Epithelial cell of esophagus (primary cell): ENCODE measurements at places on chromosomes 7 and 10.
A peak's percentile ranks its signal among the peaks of the same experiment; 100 is the strongest.

DNA sequence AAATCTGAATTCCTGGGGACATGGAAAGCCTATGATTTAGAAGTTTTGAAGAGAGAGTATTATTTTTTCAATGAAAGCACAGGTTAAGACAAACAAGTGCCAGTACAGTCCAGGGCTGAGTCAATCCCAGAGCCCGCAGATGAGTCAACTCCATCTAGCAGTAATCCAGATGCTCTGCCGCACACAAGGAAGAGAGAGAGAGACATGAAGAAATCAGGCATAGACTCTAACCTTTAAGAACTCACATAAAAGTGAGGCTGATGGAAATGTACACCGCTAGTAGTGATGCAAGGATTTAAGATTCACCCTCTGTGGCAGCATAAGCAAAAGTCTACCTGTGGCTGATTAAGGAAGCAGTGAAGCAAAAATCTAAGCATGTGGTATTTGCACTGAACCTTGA is 651.5 kb downstream of the TNS3 start:
- DNase-seq, result peak; percentile 95

GRCh38 chr7:37104822-37105518 is 343.7 kb downstream of the ELMO1 start:
- no peak for DNase-seq

DNA sequence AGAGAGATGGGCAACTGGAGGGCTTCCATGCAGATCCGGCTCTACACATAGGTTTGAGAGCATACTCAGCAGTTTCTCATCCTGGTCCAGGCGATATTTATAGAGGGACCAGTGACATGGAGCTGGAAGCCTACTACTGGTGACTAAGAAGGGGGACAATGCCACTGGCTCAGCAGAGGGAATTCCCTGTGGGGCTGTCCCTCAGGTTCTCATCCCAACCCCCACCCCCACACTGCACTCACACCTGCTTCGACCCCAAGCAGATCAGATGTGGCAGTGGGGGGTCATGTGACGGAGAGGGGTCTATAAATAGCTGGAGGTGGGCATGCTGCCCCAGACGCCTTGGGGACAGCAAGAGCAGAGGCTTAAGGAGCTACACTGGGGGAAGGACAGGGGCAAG is at the start of gene CLCN1:
Gene CLCN1 (plus strand): TSS at position 336 of the 400 bp plus-strand sequence. CDS start 102 bp downstream, outside the sequence.
- DNase-seq, result no peak

DNA sequence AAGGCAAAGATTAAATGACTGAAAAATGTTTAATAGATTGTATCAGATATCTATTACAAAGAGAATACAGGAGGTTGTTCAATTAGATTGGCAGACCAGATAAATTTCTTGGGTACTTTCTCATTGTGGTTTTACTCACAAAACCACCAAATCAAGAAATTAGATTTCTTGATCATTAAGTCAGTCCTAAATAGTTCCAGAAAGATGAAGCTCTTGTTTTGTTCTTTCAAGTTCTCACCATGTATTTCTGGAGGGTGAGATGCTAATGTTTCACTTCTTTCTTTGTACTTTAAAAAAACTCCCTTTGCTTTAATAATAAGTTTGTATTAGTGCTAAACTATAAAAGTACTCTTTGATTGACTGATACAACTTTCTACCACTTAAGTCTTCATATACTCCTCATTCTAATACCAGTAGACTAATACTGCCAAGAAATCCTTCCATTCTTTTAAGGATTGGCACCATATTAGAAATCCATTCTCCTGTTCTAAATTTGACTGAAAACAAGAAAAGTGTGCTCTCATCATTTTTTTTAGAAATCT is 69.4 kb downstream of the RNF133 start:
- DNase-seq, result no peak

GRCh38 chr10:132058111-132058745 is 7.5 kb upstream of the JAKMIP3 start:
- no peak for DNase-seq

DNA sequence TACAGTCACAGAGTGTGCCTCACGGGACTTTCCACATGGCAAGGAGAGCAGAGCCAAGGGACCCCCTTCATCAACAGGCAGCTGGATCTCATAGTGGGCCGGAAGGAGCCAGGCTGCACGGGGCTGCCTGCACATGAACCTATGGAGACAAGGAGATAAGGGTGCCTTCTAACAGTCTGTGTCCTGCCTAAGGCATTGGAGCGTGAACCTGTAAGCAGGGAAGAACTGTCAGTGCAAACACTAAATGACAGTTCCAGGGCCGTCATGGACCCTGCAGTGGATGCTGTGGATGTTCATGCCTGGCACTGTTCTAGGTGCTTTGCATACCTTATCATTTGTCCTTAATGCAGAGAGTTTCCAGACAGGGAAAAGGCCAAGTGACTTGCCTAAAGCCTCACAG is 85.9 kb downstream of the WIPF3 start:
- DNase-seq, result no peak

DNA sequence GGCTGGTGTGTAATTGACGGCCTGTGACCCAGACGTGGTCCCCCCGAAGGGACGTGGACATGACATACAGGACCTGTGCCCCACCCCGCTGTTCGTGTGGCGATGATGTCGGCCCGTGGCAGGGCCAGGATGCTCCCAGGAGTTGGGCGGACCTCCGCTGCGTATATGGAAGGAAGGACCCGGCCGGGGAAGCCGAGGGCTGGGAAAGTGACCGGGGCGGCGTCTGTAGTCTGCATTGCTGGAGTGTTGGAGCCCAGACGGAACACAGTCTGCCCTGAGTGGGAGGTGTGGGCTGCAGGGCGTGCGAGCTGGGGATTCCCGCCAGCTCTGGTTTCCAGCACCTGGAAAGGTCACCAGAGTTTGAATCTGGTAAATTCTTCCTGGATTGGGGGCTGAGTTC is 45.0 kb upstream of the FOXL3 start:
- no peak for DNase-seq

GRCh38 chr7:140230516-140230860 is 53.7 kb upstream of the KDM7A start:
- DNase-seq, result peak; percentile 35

DNA sequence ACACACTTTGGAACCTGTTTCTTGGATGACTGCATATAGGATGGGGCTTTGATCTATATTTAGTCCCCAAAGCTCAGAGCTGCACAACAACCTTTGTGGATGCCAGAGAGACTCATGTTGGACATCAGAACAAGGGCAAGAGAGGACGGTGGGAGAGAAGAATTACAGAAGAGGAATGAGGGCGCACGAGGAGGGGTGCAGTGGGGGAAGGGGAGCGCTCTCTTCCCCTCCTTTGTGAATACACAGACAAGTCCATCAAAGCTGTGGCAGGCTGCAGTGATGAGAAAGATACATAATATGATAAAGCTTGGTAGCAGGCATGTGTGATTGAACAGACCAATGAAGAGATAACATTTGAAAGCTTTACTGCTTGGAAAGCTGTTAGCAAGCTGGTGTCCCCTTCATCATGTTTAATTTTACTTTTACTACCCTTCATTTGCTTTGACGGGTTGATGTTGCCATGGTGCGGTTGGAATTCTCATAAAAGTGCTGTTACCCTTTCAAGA is 857.8 kb downstream of the KCNMA1 start:
- DNase-seq, result no peak

DNA sequence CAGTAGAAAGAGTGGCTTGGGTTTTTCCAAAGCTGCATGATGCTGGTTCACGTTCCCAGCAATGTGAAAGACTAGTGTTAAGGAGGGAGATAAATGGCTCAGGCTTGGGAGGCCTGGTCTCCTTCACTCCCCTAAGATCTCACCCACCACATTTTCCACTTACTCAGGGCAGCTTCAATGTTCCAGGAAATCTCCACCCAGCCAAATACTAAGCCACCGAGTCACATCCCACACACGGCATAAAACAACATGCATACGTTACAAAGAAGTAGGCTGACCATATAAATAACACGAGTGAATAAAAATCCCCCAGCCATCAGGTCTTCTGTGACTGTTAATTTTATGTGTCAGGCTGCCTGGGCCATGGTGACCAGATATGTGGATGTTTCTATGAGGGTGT is 303.5 kb downstream of the SFMBT2 start:
- peak; percentile 2 for DNase-seq

DNA sequence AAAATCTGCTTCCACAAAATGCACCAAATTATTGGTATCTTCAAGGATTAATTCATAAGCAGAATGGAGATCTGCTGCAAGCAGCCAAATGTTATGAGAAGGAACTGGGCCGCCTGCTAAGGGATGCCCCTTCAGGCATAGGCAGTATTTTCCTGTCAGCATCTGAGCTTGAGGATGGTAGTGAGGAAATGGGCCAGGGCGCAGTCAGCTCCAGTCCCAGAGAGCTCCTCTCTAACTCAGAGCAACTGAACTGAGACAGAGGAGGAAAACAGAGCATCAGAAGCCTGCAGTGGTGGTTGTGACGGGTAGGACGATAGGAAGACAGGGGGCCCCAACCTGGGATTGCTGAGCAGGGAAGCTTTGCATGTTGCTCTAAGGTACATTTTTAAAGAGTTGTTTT is 12.1 kb downstream of the IFIT3 start:
- DNase-seq, result no peak

GRCh38 chr7:36719083-36719632 is 5.1 kb downstream of the AOAH start:
- no peak for DNase-seq

GRCh38 chr7:105690325-105690945 is 109.1 kb upstream of the EFCAB10 start:
- peak; percentile 31 for DNase-seq

GRCh38 chr7:1022356-1022755 is 22.0 kb upstream of the GPR146 start:
- no peak for DNase-seq

DNA sequence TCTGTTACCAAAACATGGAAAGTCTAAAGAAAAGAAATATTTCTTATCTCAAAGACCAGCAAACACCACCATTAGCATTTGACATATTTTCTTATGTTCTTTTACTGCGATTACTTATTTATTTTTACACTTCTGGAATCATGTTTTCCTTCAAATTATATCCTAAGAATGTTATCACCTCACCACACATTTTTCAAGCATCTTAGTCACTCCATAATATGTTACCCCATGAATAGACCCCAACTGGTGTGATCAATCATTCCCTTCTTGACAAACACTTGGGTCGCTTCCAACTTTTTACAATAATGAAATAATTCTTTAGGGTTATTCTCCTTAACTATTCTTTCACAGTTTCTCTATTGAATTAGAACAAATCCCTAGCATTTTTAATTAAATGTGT is 67.4 kb downstream of the AMPH start:
- DNase-seq, result no peak

DNA sequence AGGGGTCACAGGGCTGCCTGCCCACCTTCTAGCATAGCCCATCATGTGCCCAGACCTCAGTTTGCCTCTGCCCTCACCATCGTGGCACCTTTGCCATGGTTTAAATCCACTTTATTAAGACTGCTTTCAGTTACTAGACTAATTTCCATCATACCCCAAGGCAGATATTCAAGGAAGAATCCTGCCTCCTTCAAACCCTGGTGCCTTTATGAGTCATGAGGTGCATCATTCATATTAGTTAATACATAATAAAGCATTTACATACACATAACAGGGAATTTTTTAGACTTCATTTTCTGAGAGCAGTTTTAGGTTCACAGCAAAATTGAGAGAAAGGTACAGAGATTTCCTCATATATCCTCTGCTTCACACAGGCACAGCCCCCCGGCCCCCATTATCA is 62.8 kb downstream of the CXCL12 start:
- DNase-seq, result no peak

DNA sequence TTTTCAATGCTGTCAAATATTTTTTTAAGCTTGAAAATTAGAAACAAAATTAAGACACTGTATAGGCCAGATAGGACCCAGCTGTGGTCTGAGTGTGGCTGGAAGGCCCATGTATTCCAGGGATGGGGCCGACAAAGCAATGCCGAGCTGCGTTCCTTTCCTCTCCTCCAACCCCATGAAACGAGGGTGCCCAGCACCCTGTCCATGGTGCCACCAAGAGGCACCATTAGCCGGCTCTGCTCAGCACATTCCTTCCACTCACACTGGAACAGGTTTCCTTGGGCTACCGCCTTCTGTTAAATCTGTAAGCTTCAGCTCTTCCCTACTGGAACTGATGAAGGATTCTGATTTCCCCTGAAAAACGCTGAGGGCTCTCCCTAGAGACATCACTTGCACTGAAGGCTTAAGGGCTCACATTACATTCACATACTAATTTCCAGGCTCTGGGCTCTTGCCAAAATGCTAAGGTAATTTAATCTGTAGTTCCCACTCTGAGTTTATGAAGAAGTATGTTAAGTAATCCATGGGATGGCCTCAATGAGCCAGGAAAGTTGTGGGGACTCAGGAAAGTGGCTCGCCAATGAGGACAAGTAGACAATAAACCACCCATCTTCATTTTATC is 73.7 kb upstream of the CAMK2B start:
- DNase-seq, result no peak

- no peak for DNase-seq
Measured at GRCh38 chr7:22676385-22676784, 50.6 kb upstream of the IL6 start.

GRCh38 chr10:29878492-29878891 is 180.9 kb downstream of the JCAD start:
- DNase-seq, result no peak

DNA sequence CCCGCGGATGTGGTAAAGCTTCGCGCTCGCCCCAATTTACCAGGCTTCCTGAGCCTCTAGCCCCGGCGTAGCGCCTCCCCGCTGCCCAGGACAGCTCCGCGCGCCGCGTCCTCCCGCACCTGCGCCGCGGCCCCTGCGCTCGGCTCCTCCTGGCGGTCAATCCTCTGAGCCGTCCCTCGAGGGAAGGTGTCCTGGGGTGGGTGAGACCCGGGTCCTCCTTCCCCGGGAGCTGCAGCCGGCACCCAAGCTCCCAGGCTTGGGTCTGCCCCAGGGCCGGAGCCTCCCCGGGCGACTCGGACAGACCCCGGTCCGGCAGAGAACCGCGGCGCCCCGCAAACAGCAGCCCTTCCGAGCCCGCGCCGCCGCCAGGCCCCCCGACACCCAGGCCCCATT is 512 bp downstream of the OSBPL3 start:
- DNase-seq, result peak; percentile 85

DNA sequence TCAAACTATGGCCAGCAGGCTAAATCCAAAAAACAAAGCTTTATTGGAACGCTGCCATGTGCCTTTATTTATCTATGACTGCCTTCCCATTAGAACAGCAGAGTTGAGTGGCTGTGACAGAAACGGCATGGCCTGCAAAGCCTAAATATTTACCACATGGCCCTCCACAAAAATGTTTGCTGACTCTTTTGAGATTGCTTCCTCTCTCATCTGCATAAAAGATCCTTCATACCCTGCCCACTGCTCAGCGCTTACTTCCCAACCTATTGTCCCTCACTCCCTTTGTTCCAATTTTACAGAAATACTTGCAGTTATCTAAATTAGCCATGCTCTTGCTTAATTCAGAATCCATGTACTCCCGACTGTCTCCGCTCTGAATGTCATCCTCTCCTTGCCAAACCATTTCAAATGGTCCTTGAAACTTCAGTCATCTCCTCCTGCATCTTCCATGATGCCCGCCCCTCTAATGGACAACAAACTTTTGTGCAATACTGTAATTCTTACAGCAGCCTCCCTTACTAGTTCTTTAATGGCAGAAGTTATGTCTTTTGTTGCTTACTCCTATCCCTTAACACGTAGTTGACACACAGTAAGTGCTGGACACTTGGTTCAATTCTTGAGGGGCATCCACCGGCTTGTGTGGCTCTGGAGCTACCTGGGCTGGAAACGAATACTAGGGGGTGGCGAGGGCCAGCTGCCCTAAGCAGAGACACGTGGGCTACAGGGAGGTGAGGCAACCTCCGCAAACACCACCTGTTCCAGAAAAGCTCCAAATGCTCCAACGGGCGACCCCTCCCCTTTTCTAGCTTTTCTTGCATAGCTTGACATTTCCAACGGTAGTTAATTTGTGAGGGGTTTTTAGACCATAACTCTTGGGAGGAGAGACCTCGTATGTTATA is 832 bp downstream of the XRCC2 start:
- peak; percentile 11 for DNase-seq
